Mesenchymal stem cell (in vitro differentiated cells and primary cell): ENCODE measurements at places on chromosomes 7 and 10.

DNA sequence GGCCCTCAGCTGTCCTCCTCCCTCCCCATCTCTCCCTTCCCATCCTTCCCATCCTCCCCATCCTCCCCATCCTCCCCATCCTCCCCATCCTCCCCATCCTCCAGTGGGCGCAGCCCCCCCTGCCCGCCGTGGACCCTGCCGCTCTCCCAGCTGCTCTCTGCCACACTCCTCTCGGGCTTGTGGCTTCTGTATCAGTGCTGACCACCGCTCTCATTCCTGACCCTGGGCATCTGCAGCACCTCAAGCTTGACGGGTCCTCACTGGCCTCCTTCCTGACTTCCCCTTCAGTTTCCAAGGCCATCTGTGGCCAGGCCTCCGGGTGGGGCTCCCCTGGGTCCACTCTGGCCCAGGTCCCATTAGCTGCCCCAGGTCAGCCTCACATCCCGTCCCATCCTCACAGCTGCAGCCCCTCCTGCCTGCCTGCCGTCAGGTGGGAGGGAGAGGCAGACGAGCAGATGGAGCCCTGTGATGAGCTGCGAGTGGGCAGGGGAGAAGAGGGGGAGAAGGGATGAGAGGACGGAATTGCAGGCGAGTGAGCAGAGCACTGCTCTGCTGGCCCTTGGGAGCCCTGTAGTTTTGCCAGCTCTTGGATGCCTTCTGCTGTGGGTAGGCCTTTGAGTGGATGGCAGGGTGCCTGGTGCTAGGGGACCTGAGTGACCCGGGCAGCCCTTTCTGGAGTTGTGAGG is 35.7 kb downstream of the LHPP start:
- DNase-seq = no peak

DNA sequence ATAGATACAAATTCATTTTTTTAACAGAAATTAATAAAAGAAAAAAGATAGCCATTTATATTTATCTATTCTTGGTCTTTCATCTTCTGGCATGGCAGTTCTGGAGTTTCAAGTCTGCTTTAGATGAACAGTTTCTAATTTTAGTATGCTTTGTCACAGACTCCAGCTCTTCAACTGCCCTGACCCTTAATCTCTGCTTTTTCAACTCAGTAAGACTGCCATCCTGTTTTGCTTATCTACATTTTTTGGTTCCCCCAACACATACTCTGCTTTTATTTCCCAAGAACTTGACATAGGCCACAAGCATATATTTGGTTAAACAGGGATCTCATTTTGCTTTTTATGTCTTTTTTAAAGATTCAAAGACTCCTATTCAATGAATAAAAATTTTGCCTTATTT is 309.3 kb upstream of the KCND2 start:
- peak; percentile 24 for DNase-seq

GRCh38 chr10:122085423-122085911 is 96.5 kb downstream of the TACC2 start:
- no peak for DNase-seq

- no peak for DNase-seq
These were observed 22.9 kb upstream of the TCF7L2 start for GRCh38 chr10:112926906-112927688.

GRCh38 chr7:131995324-131995723 is 438.9 kb upstream of the PODXL start:
- no peak for DNase-seq

GRCh38 chr10:111130471-111130870 is 53.6 kb downstream of the ADRA2A start:
- DNase-seq = no peak

GRCh38 chr7:139791316-139791715 is 13.5 kb upstream of the HIPK2 start:
- no peak for DNase-seq

- DNase-seq = no peak
These were observed 10.1 kb upstream of the ZNF107 start for GRCh38 chr7:64655811-64656210.

- peak; percentile 91 for DNase-seq
These were observed 511 bp upstream of the NRP1 start for GRCh38 chr10:33334805-33335550.

GRCh38 chr10:16297642-16298041 is 139.2 kb upstream of the PTER start:
- DNase-seq = no peak

DNA sequence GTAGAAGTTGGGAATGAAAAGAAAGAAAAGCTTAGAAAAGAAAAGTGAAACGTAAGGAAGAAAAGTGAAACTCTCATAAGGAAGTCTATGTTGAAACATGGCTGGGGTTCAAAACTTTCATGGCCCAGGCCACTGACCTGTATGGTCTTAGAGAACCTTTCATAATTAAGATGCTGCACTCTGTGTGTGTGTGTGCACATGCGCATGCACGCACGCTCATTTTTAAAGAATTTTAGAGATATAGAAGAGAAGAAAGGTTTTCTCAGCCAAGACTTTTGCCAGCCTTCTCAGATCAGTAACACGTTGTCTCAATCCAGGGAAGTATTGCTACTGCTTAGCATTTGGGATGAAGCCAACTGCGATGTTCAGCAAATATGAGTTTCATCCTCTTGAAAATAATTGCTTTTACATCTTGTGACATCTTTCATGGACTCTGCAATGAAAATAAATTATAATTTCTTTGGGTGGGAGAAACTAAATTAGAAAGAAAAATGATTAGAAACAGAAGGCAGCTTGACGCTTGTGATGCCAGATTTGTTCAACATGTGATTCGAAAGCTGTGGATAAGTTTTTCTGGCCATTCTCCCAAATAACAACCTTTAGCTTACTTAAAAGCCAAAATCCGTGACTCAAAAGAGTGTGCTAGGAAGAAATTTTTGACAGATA is 16.2 kb upstream of the SLC26A4 start:
- no peak for DNase-seq

GRCh38 chr10:79502561-79503309 is 9.6 kb upstream of the EIF5AL1 start:
- peak; percentile 26 for DNase-seq

DNA sequence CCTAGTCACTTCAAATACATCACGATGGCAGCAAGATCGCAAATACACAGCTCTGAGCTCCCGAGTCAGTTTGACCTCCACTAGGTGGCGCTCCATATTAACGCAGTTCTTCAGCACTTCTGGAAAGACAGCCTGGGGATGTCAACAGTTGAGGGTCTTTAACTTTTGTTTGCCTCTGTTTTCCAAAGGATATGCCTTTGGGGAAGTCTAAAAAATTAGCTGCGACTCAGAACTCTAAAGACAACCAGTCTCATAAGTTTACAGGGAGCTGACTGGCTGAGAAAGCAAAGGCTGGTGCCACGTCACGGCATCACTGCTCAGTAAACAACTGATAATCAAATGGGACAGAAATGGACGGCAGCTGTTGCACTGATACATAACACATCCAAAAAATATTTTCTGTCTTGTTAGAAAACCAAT is 458.8 kb downstream of the SORCS1 start:
- DNase-seq = peak; percentile 28

DNA sequence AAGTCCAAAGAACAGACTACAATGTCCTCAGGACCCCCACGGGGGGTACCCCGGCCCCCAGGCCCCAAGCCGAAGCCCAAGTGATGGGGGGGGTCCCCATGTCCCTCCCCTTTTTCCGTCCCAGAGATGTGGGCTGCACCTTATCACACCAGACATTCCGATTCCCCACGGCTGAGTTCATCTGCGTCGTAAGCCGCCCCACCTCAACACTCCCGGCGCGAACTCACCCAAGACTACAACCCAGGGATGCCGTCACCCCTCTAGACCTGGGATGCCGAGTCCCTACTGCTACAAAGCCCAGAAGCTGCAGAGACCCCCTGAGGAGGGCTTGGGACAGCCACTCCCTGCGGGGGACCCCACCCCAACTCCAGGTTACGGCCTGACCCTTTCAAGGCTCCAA is 14.5 kb downstream of the PDGFA start:
- DNase-seq = no peak

DNA sequence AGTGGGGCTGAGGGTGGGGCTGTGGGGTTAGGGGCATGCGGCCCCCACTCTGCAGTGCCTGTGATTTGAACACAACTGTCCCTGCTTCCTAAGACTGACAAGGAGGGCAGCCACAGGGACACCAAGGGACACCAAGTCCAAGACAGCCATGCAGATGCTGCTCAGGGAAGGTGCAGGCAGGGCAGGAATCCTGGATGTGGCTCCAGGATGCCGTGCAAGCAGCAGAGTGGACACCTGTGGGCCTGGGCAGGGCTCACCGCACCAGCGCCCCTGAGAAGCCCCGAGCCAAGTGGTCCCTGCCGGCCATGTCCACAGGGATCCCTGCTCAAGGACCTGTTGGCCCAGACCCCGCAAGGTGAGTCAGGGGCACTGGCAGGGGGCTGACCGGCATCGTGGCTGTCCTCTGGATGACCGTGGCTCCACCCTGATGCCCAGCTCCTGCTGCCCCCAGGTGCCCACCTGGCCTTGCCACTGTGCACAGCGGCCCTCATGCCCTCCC is 58.5 kb downstream of the STK32C start:
- DNase-seq = no peak

DNA sequence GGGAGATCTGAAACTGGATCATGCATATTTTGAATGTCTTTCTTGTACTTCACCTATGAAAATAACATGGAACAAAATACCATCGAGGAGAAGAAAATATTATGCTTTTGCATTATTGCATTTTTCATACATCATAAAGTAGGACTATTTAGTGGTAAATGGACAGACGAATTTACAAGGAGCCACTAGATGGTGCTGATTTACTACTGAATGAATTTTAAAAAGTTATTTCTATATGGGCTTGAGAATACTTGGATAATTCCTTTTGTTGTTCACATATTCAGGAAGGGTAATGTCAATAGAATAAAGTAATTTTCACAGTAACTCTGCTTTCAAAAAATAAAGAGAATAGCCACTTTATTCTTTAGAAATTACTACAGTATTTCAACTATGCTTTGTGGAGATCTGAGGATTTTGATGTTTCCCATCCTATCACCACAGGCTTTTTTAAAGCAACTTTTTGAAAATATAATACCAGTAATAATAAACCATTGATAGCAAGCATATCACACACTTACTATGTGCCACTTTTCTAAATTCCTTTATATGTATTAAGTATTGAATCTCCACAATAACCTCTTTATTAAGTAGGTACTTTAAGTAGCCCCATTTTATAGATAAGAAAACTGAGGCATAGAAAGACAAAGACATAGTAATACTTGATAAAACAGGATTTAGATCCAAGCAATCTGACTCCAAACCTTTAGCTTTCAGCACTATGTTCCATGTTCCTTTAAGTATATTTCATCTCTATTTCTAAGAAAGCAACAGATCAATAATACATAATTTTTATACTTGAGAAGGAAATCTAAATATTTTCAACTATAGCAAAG is 38.6 kb downstream of the NEBL start:
- DNase-seq = peak; percentile 56

DNA sequence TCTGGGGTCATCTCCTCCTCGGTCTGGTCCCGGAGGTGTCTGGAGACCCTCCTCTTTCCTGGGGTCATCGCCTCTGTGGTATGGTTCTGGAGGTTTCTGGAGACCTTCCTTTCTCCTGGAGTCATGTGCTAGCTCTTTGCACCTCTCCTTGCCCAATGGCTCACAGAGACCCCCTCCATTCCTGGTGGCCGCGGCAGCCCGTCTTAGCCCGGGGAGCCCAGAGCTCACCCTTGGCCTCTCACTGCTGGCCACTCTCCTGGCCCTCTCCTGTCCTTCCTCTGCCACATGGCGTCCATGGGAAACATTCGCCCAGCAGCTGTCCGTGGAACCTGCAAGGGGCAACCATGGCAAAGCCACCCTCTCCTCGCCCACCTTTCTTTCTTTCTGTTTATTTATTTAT is 20.2 kb upstream of the FOXL3 start:
- DNase-seq = no peak

GRCh38 chr7:106625678-106626301 is 35.2 kb downstream of the CCDC71L start:
- DNase-seq = no peak

GRCh38 chr10:117666166-117666565 is 123.6 kb downstream of the EMX2 start:
- no peak for DNase-seq

DNA sequence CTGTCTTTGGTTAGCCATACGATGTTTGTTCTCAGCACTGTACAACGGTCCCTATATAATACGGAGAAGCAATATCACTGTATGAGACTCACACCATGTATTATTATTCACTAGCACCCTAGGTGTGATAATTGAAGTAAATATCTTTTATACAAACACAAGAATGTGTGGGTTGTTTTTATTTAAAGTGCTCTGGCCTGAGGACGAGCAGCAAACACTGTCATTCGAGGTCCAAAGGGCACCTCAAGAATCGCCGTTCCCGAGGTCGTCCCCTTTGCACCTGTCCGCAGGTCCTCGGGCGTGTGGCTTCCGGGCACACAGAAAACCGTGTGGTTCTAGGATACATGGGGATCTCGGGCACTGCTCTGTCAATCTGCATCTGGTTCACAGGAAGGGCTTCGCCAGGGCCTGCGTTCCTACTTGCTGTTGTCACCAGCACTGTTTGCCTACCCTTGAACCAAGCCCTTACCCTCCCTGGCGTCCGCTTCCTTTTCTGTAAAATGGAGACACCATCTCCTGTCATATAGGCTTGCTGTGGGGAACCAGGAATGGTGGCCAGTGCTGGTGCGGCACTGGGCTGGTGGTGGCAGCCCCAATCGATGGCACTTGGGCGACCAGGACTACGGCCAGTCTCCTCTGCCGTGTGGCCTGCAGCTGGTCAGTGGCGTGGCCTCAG is 28.5 kb upstream of the SH2B2 start:
- DNase-seq = no peak

DNA sequence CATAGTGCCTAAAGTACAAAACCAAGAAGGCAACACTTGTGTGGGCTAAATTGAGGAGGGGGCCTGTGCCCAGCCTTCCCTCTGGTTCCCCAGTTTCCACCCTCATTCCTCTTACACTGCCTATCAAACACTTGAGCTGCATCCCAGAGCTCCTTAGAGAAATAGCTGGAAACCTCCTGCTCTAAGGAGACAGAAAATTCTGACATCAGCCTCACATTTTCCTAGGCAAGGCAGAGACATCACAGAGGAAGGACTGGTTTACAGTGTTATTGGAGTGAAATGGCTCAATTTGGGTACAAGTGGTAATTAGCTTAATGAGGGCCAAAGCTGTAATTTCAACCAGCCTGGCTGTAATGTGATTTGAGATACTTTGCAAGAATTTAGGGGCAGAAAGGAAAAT is 192.3 kb upstream of the AOAH start:
- DNase-seq = no peak

DNA sequence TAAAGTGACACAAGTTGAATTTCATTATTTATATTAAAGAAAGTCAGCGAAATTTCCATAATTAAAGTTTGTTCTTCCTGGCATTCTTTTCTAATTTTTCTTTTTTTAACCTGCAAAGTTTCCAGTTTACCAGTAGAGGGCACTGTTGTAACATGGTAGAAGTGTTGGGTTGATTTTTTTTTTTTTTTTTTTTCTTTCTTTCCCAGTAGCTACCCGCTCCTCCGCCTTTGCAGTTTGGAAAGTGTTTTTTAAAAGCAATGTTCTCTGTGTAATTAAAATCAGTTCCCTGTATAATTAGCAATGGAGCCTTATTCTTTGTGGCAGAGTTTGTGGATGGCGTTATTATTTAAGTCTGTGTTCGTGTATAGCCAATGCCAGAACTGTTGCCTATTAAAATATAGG is 53.7 kb downstream of the TAF3 start:
- DNase-seq = peak; percentile 38

- no peak for DNase-seq
These were observed 612.2 kb downstream of the SUGCT start for GRCh38 chr7:40746841-40747556.
